ENCODE measurements at places on chromosomes 3 and 15.

DNA sequence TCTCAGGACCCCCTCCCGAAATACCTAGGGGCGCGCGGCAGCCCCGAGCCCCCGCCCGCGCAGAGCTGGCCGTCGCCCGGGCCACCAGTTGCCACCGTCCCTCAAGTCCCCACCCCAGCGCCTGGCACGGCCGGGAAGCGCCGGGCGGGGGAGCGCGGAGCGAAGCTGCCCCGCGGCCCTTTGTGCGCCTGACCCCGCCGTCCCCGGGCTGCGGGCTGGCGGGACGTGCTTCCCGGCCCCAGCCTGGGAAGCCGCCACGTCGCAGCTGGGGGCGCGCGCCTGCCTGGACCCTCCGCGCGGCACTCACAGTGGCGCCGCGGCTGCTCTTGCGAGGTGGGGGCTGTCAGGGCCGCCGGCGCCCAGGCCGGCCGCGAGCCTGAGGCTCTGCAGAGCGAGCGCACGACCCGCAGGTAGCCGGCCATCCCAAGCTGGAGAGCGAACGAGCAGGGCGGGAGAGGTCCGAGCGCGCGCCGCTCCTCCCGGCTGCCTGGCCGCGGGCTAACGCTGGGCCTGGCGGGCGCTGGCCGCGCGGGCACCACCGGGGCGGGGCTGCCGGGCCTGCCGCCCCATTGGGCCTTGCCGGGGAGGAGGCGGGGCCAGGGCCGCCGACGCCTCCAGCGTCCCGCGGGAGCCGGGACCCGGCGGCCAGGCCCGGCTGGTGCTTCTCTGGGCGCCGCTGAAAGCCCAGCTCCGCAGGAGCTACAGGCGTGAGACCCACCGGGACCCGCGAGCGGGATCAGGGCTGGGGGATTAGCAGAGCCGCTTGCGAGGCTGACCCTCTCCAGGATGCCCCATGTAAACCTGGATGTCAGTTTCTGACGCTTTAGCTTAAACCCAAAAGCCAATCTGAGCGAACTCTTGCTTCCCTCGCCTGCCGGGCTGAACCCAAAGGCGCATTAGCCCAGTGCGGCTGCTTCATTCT lies at the start of gene IDH2:
IDH2 (minus strand) TSS at position 500 of the 922 bp plus-strand sequence; CDS start at position 422, 78 bp downstream.
- DNase-seq, result peak; percentile 43

DNA sequence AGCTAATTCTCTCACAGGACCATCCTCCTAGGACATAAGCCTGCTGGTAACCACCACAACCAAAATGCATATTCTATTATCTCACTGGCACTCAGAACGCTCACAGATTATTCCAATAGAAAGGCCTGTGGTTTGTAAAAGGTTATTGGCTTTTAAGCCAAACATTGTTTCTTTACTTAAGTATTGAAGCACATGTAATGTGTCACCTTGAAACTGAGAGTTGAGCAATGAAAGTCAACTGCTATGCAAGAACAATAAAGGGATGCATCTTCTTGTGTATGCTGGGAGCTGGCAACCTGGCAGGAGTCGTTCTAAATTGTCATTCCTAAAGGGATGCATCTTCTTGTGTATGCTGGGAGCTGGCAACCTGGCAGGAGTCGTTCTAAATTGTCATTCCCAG lies 298.6 kb upstream of the DNAJC19 start:
- DNase-seq, result no peak

- no peak for DNase-seq
These were observed 163.4 kb downstream of the XXYLT1 start for GRCh38 chr3:195107593-195107992.

DNA sequence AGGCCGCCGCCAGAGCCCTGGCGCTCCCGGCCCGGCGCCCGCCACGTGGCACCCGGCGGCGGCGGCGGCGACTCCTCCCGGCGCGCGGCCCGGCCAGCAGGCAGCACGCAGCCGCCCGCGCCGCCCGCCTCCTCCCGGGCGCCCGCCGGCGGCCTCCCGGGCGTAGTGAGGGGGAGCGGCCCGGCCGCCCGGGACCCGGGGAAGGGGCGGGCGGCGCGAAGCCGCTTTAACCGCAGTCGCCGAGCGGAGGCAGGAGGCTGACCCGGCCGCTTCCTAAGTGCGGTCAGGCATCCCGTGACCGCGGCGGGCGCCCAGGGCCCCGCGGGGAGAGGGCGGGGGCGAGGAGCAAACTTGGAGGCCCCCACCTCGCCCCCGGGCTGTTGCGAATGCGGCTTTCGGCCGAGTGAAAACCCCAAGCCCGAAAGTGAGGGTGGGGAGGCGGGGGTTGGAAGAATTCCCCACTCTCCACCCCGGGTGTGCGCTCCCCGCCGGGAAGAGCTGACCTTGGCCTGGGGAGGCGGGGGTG lies 1.7 kb upstream of the HES1 start:
- no peak for DNase-seq

DNA sequence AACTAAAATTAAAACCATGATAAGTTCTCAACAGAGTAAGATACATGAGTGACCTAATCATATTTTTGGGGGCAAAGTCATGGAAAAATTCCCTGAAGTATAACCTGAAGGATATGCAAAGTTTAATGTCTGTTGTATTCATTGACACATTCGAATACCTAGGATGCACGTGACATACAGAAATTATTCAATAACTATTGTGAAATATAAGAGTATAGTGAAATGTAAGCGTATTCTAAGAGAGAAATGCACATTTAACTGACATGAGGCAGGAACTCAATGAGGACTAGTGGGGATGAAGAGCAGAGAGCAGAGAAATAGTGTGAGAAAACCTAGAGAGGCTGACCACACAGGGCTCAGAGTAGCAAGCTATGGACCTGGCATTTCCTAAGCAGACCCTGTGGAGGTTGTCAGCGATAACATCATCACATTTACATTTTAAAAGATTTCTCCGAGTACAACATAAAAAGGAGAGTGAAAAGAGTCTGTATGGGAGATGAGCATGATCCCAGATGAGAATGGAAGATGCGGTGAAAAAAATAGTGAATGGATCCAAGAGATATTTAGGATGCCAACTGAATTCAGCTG lies 588.8 kb downstream of the MAGI1 start:
- no peak for DNase-seq

GRCh38 chr3:156551261-156551660 lies 3.7 kb downstream of the SSR3 start:
- DNase-seq, result no peak

DNA sequence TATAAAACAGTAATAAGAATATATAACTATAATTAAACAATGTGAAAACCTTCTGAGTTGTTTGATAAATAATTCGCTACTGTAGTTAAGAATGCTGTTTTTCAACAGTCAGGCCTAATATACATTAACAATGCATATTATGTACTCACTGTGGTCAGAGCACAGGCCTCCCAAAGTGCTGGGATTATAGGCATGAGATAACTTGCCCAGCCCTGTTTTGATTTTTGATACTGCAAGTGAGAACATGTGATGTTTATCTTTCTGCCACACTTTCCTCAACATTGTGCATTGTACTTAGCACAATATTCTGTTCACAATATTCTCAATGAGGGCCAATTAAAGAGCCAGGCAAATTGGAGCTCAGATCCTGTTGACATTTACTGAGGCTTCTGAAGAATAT lies 274.5 kb upstream of the RARB start:
- DNase-seq, result no peak

DNA sequence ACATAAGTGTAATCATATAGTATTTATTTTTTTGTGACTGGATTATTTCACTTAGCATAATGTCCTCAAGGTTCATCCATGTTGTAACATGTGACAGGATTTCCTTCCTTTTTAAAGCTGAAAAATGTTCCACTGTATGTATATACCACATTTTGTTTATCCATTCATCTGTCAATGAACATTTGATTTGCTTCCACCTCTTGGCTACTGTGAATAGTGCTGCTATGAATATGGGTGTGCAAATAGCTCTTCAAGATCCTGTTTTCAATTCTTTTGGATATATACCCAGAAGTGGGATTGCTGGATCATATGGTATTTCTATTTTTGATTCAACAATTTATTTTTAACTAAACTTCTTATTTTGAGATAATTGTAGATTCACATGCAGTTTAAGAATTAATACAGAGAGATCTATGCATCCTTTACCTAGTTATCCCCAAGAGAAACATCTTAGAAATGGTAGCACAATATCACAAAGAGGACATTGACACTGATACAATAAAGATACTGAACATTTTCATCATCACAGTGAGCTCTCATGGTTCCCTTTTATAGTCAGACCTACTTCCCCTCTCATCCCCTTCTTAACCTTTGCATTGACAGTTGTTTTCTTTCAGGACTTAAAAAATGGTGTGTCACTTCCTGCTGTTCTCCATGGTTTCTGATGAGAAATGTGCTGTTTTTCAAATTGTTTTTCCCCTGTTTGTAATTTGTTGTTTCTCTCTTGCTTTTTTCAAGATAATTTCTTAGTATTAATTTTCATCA lies 90.1 kb downstream of the SATB1 start:
- DNase-seq, result no peak

DNA sequence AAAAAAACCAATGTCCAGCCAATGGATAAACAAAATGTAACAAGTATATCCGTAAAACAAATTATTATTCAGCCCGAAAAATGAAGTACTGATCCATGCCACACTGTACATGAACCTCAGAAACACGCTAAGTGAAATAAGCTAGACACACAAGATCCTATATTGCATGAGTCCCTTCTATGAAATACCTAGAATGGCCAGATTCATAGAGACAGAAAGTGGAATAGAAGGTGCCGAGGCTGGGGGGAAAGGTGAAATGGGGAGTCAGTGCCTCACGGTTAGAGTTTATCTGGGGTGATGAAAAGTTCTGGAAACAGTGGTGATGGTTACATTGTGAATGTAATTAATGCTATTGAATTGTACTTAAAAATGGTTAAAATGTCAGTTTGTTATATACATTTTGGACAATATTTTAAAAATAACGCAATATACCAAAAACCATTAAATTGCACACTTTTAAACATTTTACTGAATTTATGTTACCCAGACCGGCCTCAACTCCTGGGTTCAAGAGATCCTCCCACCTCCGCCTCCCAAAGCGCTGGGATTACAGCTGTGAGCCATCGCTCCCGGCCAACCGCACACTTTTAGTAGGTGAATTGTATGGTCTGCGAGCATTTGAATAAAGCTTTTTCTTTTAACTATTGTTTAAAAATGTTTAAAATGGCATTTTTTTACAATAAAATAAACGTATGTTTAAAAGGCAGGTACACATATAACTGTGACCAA lies 2.1 kb downstream of the RNF168 start:
- no peak for DNase-seq

DNA sequence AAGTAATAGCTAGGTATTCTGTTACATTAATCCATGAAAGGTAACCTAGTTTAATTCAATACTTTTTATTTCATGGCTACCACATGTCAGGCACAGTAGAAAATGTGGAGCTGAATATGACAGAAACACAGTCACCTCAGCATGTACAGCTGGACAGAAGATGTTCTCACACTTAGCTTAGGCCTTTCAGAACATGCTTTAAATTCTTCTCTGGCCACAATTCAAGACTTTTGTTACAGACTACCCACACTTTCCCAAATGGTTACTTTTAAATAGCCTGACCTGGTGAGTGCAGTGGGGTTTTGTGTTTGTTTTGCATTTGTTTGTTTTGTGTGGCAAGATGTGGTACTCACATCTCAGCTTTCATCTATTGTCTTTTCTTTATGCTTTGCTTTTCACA lies 1079.5 kb downstream of the IGSF11 start:
- no peak for DNase-seq

DNA sequence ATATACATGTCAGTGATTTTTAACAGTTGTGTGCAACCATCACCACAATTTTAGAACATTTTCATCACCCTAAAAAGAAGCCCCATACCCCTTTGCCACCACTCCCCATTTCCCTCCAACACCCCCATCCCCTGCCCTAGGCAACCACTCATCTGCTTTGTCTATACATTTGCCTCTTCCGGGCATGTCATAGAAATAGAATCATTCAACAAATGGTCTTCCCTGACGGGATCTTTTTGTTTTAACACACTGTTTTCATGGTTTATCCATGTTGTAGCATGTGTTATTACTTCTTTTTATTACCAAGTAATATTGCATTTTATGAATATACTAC lies 4.0 kb downstream of the VILL start:
- no peak for DNase-seq

DNA sequence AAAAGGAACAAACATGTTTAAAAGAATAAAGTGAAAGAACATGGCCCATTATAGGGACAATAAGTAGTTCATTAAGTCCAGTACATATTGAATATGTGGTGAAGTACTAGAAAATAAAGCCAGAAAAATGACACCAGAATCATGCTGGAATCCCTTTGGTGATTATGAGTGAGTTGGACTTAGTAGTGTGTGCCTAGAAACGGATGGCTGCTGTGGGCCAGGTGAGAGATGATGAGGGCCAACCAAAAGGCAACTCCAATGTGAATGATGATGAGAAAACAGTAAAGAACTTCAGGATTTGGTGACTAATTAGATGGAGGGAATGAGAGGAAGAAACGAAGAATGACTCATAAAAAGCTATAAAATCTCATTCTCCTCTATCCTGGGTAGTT lies 3.3 kb downstream of the CRYGS start:
- no peak for DNase-seq

GRCh38 chr3:115943579-115943978 lies 320.3 kb downstream of the GAP43 start:
- no peak for DNase-seq

- no peak for DNase-seq
These were observed 181.0 kb downstream of the ZBBX start for GRCh38 chr3:167198949-167199600.

DNA sequence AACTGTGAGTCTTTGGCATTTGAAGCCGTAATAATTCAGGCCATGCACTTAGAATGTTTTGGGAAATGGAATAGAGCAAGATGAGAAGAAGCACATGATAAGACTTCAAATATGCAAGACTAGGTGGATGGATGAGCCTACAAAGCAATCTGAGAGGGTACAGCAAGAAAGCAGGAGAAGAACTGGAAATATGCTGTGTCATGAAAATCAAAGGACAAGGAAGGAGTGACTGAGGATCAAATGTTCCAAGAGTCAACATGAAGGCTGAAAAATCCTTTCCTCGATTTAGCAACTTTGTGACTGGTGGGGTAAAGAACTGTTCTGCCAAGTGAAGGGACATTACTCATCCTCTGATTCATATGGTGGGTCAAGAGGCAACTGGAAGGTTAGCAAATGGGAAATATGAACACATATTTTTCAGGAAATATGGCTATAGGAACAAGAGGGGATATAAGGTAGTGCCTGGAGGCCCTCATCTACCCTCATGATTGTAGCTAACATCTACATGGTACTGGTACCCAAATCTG lies 803.7 kb upstream of the ARRDC4 start:
- DNase-seq, result no peak

GRCh38 chr15:39920510-39921273 lies 626 bp upstream of the GPR176 start:
- DNase-seq, result peak; percentile 47

GRCh38 chr15:66884115-66884622 lies 181.2 kb upstream of the SMAD3 start:
- DNase-seq, result no peak

DNA sequence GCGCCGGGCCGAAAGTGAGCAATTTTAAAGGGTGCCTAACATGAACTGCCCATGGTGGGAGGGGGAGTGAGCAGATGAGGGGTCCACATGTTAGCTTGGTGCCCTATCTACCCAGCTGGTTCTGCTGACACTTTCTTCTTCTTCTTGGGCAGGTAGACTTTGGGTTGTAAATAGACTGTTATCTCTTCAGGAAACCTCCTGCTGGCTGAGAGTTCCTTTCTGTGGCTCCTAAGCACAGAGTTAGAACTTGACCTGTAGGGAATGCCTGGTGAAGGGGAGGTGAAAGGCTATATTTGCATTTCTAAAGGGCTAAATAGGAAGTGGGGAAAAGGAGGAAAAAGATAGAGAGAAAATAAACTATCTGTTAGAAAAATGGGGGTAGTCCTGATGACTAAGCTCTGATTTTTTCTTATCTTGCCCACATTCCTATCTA lies 521.4 kb upstream of the TGFBR2 start:
- no peak for DNase-seq

GRCh38 chr3:140816372-140817195 lies 125.1 kb upstream of the SLC25A36 start:
- no peak for DNase-seq
